ENCODE measurements at places on chromosomes 12 and 14.
A peak's percentile ranks its signal among the peaks of the same experiment; 100 is the strongest.

- no peak for DNase-seq
These were observed 80.7 kb upstream of the PSMC1 start for GRCh38 chr14:90175631-90176030.

GRCh38 chr12:124655048-124655697, 87.8 kb upstream of the NCOR2 start:
- DNase-seq: peak; percentile 84

GRCh38 chr14:101844219-101844618, 82.7 kb downstream of the PPP2R5C start:
- DNase-seq: peak; percentile 78

DNA sequence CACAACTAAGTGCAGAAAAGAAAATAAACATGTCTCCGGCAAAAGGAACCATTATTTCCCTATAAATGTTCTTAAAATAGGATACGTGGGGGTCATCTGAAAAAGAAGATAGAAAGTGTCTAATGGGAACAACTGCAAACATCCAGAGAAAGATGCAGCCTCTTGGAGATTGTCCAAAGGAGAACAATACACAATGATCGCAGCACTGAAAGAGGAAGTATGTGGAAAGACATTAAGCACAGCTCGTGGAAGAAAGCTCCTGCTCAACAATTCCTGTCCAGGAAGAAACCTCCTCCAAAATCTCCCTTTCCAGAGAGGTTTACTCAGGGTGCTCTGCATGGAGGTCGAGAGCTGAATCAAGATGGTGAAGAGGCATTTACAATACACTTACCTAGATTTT, 2.5 kb upstream of the LALBA start:
- no peak for DNase-seq

- DNase-seq: no peak
These were observed 25.5 kb downstream of the SLC17A8 start for GRCh38 chr12:100382338-100382737.

DNA sequence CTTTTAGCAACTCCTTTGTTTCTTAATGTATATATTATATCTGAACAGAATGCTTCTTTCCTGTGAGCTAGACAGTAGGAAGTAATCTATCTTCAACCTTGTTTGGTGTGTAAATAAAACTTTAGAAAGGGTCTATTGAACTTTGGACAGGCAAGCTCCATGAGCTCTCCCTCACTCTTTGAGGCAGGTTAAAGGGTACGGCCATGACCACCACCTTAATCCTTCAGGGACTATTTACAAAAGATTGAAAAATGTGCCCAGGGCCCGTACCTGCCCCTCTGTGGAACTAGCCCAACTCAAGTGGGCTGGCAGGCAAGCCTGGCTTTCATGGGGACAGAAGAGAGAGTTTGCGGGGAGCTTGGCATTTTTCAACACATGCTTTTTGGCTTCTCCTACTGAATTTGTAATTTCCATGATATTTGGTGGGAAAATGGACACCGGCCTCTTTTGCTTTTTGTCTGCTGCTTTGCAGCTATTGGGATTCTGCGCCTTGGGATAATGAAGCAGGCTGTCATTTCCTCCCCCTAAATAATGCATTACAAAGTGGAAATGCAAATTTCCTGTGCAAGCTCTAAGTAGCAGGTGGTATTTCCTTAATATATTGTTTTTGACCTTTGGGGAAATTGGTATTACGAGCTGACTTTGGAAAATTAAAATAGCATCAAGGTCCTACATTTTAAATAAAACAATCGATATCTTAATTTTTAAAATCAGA, 106.0 kb downstream of the HMGA2 start:
- DNase-seq: no peak

DNA sequence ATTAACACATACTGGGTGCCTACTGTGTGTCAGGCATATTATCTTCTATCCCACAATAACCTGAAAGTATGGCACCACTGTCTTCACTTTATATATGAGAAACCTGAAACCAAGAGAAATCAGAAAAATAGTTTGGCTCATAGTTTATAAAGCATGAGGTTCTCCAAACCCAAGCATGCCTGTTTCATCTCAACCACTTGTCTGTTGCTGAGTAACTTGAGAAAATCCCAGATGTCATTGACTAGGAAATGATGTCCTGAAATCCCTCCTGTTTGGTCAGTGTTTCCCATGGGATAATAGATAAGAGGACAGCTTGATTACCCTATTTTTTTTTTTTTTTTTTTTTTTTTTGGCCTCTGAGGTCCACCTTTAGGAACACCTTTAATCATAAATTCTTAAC, 2.6 kb upstream of the IFNG-AS1 start:
- no peak for DNase-seq

GRCh38 chr12:118061873-118062843, 1.2 kb upstream of the WSB2 start:
- DNase-seq: no peak

DNA sequence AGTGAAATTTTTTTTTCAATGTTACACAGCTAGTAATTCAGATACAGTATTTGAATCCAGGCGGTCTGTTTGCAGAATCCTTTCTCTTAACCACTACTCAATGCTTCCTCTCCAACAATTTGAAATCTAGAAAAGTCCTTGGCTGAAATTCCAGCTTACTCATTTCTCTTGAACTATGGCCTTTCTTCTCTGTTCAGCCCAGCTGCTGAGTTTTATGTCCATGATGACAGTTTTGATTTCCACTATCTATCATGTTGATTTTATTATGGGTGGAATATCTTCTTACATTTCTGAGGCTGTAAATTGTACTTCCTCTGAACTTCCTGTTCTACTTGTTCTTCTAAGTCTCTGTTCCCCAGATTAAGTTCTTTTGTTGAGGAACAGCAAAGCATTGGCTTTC, 315.3 kb downstream of the DIO2 start:
- DNase-seq: no peak

GRCh38 chr12:108861878-108862587, 4.7 kb upstream of the SSH1 start:
- DNase-seq: peak; percentile 80

GRCh38 chr14:73240816-73241480, 3.6 kb downstream of the PAPLN start:
- peak; percentile 59 for DNase-seq

DNA sequence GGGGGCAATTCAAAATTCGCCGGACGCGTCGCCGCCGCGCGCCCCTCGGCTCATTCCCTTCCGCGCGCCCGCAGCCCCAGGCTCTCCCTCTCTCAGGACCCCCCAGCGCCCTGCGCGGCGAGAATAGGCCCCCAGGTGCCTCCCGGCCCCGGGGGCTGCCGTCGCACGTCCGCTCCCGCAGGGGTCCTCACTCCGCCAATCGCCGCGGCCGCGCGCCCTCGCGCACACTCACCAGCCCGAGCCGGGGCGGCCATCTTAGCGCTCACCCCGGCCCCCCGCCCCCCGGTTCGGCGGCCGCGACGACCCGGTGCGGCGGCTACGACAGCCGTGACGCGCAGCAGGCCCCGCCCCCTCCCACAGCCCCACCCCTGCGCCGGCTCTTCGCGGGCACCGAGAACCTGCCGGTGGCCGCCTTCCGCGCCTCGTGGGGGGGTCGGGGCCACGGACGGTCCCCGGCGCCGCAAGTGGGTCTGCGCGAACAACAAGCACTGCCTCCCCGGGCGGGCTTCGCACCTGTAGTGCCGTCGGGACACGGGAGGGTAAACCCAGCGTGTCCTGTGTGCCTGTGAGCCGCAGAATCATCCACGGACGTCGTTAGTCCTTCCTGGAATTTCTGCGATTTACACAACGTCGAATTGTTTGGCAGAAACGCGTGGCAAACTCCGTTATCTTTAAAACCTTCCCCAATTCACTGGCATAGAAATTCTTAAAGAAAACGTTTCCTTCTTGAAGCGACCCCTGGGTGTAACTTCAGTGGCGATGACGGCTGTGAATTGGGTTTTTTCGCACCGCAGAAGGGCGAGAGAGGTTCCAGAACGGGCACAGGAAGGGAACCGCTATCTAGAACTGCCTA, 2.5 kb downstream of the USP44 start:
- DNase-seq: no peak

DNA sequence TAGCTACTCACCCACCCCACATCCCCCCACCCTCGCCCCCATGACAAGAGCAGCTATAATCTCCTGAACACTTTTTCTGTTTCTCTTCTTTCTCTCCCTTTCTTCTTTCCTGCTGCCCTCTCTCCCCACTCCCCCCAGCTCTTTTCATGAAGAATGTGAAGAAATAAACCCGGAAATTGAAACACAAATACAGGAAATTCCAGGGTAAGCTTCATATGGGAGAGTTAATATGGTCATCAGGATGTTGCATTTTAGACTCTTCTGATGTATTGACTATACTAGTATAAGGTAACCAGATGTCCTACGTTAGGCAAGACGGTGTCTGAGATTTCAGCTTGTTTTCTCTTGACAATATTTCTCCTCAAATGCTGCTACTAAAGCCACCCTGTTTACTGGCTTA, 41.6 kb upstream of the LRIG3 start:
- DNase-seq: no peak

DNA sequence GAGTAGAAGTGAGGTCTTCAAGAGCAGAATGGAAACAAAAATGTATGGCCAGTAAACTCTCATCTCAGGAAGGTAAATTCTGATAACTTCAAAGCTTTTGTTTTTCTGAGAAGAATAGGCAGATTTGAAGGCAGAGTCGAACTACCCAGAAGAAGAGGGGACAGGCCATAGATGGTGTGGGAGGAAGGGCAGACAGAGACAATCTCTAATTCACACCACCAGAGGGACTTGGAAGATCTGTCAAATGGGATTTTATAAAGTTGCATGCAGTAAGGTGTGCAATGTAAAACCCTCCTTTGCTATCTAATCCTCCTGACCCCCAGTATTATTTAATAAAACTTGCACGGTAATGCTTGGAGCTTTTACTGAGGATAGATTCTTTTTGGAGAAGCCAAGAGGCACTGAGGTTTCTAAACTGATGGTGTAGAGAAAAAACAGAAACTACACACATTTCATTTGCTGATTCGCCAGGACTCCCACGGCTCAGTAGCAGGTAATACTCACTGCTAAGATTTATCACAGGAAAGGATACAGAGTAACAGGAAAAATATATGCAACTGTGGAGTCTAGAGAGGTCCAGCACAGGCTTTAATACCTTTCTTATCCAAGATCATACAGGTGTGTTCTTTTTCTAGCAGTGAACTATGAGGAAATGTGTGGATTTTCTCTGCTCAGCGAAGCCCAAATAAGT, 18.3 kb downstream of the SLC38A2 start:
- DNase-seq: no peak

DNA sequence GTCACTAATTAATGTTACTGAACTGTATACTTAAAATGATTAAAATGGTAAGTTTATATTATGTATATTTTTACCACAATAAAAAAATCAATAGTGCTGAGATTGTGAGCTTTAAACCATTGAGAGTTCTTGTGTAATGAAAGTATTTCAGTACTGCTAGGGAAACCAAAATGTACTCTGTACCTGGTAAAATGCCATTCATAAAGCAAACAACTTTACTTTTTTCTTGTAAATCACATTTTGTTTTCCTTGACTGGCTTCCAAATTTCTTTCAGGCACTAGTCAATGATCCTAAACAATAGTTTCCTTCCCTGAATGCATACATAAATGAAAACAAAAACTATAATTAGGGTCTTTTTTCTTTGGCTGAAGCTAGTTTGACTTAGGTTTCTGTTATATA, 29.4 kb upstream of the SNRPF start:
- DNase-seq: no peak

- DNase-seq: no peak
These were observed 784 bp downstream of the PSMA6 start for GRCh38 chr14:35292770-35293561.

DNA sequence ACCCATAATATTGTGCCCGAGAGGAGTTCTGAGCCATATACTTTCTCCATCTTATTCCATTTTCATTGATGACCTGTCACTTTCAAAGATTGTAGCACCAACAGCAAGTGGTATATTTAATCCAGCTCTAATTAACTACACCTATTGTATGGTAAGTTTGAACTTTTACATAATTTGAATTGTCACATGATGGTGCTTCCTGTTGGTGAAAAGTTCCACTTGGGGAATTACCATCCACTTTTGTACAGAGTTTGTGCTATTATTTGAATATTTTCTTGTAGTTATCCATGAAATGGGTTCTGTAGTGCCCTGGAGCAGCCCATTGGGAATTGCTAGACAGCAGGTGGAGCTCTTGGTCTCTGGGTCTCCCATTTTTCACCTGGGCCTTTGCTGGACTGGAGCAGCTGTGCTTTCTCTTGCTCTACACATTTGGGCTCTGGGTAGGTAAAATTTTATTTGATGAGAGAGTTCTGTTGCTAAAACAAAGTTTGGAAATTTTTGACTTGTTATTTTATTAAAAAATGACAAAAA, 3.0 kb downstream of the SMCO3 start:
- no peak for DNase-seq

DNA sequence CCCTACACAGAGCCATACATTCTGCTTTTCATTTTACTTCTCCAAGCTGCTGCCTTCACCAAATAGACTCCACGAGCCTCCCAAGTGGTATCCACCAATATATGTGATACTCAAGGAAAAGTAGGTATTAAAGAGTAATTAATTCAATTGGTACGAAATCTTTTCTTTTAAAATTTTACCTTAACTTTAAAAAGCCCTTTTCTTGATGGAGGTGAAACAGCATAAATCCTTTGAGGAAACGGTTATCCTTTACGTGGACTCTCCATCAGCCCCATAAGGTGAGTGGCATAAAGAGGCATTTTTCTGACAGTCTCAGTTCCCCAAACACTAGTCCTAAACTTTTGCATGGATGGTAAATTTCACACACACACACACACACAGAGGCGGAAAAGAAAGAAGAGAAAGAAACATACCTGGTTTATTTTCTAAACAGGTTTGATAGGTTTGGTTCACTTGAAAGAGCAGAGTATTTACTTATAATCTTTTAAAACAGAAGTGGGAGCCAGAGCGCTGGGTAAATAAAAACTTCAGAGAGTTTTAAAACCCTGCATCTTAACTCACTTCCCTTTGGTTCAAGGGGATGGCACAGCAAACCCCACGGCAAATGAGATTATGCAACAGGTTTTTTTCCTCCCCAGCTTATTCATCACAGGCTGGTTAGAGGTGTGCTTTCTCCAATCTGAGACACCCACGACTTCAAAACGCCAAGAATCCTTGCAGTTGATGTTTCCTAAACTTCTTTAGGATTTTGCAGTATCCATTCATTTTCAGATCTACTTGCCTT, 1.9 kb downstream of the DUSP16 start:
- no peak for DNase-seq

DNA sequence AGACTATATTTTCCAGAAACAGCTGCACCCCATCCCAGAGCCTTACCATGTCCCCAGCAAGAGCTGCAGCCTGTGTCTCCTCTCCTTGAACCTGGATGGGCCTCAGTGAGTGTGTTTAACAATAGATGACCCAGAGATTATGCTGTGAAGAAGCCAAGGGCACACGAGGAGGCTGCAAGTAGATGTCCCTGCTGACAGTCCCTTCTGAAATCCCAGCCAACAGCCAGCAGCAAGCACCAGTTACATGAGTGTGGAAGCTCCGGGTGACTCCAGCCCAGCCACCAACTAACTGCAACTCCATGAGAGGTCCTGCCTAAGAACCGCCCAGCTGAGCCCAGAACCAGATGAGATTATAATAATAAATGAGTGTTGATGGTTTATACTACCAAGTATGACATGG, 191.7 kb downstream of the BCL11B start:
- no peak for DNase-seq

- DNase-seq: peak; percentile 36
These were observed 7.6 kb downstream of the KRT85 start for GRCh38 chr12:52359621-52360061.

- no peak for DNase-seq
These were observed 732 bp downstream of the SLC25A29 start for GRCh38 chr14:100305324-100306100.

All from cardiac septum (tissue), 1 donor.